ENCODE measurements at places on chromosomes 3 and 15.

GRCh38 chr3:71119171-71119570 lies 464.4 kb downstream of the FOXP1 start:
- no peak for DNase-seq

DNA sequence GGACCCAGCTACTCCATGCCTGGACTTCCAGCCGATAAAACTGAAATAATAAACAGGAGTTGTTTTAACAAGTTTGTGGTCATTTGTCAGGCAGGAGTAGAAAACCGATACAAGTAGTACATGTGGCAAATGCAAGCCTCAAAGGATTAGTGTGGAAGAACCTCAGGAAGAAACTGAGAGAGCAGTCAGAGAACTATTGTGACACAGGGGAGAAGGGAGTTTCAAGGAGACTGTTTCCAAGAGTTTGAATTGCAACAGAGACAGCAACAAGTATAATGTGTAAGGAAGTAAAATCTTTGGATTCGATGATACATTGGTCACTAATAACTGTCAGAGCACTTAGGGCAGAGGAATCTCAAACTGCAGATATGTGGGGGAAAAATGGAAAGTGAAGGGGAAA lies 450.6 kb upstream of the ARHGEF26 start:
- DNase-seq: no peak

GRCh38 chr15:40365016-40365415 lies 7.0 kb downstream of the DISP2 start:
- DNase-seq: no peak

- DNase-seq: no peak
Measured at GRCh38 chr3:17942856-17943255, 200.4 kb upstream of the TBC1D5 start.

DNA sequence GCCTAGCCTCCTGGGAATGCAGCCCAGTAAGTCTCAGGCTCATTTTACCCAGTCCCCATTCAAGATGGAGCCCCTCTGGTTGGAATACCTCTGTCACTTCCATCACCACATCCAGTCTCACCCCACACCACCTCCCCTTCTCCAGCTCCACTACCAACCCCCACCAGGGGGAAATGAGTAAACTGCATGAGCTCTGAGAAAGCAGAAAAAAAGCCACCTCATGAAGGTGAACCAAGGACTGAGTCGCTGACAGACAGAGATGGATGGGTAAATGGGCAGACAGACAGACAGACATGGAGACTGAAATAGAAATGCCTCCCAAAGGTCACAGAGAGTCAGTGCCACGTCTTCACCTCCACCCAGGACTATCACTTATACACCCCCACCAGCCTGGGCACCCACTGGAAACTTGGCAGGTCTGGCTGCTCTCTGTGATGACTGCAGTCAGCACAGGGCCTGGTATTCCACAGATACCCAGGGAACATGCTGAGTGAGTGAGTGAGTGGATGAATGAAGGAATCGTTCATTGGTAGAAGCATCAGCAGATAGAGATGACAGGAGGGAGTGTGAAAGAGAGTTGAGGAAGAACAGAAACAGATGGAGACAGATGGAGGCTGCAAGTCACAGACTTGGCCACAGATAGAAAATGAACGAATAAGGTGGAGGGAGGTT lies 4.9 kb upstream of the LOXL1 start:
- DNase-seq: no peak

DNA sequence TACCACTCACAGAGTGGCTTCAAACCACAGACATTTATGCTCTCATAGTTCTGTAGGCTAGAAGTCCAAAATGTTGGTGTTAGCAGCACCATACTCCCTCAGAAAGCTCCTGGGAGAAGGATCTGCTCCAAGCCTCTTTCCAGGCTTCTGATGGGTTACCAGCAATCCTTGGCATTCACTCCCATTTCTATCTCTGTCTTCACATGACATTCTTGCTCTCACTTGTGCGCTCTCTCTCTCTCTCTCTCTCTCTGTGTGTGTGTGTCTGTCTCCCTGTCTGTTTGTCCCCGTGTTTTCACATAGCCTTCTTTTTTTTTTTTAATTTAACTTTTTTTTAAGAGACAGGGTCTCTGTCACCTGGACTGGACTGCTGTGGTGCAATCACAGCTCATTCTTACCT lies 26.3 kb downstream of the CDAN1 start:
- no peak for DNase-seq

DNA sequence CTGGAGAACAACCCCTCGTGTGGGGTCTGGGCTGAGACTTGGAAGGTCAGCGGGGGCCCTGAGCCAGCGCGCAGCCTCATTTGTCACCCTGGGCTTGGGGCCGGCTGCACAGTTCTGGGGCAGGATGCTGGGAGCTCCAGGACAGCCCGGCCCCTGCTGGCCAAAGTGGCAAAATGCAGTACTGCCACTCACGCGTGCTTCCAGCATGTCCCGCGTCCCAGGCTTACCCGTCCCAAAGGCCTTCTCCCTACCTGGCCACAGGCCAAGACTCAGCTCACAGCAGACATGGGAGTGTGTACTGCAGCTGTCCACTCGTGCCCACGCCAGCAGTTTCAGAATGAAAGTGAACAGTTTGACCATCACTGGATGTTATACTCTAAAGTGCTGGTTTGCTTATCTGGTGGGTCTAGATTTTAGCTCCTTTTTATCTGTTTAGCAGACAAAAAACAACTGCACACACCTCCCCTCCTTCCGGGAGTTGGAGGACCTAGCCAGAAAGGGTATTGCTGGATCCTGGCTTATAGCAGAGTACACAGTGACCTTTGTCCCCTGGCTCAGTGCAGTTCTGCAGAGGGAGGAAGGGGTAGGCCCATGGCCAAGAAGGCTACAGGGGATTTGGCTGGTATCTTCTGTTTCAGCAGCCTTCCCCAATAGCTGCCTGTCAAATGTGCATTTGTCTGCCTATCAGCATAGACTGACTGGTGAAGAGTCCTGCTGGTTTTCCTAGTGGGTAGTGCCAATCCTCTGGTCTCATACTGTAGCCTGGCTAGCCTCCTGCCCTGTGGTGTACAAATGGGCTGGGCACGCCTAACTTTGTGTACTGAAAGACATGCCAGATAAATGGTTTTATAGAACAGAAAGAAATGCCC lies 23.2 kb upstream of the IP6K2 start:
- no peak for DNase-seq

DNA sequence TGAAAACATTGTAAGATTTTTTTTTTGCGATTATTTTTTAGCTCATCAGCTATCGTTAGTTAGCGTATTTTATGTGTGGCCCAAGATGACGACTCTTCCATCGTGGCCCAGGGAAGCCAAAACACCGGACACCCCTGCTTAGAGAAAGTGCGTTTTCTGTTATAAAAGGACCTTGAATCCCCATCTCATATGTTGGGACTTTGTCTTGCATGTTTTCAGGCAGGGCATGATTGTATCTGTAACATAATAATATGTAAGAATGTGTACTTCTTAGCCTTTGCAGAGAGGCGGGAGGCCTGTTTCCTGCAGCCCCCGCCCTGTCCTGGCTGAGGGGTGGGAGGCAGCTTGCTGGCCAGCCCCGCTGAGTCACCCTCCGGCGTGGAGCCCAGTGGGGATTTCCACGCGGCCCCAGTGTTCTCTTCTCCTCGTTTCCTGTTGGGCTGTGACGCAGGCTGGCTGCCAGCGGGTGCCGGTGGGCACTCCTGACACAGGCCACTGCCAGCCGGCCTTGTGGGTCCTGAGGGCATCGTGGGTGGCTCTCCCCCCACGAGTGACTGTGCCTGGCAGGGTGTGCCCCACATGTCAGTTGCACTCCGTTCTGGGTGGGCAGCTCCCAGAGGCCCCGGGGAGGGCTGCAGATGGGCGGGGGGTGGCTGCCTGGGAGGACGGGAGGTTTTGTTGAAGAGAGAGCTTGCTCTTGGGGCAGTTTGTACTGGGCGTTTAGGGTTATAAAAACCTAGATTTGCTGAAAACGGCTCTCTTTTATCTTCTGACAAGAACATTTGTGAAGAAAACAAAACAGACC lies 55.6 kb downstream of the SMAD3 start:
- no peak for DNase-seq

DNA sequence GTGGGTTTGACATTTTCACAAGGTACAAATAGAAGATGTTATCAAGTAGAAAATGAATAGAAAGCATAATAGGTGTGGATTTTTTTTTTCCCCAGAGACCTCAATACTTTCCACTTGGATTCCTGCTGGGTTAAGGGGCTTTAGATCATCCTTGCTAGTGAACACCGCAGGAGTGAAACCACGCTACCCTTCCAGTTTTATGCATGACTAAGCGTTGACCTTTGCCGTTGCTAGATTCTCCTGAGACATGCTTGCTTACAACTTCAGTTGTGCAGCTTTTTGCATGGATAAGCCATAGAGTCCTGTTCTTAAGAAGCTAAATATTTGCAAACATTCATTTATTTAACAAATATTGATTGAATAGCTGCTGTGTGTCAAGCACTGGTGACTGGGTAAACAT lies 299.7 kb upstream of the LMCD1 start:
- DNase-seq: no peak

- DNase-seq: no peak
Measured at GRCh38 chr3:118029049-118029448, 1005.6 kb downstream of the IGSF11 start.

- DNase-seq: no peak
Measured at GRCh38 chr3:20462226-20462625, 276.2 kb upstream of the SGO1 start.

DNA sequence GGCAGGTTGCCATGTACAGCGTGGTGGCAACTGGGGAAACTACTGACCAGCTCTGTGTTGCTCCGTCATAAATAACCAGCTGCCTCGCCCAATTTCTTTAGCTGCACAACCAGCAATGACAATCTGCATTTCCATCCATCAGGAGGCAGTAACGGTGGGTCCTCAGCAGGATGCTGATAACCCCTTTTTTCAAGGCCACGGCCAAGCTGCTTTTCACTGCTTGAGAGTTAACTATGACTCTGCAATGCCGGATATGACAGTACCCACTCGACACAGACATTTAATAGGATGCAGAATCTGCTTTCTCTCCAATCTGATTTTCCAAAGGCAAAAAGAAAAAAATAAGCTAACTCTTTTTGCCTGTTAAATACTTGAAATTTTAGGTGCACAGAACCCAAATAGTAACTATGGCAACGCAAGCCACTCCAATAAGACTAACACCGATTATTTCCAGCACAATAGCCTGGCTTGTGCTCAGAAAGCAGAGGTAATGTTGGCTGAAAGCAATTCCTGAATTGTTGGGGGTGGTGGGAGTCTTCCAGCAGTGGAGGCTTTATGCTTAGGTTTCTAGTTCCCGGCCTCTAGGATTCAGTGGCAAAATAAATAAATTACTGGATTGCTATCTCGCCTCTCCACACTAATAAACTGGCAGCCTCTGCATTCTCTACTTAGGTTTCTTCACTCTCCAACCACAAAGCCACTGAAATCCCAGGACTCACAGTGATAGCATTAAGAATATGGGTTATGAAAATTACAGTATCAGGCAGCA lies 31.2 kb upstream of the SRGAP3 start:
- DNase-seq: no peak

DNA sequence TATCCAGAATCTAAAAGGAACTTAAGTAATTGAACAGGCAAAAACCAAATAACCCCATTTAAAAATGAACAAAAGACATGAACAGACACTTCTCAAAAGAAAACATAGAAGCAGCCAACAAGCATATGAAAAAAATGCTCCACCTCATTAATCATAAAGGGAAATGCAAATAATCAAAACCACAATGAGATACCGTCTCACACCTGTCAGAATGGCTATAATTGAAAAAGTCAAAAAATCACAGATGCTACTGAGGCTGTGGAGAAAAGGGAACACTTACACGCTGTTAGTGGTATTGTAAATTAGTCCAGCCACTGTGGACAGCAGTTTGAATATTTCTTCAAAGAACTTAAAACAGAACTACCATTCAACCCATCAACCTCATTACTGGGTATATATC lies 220.7 kb downstream of the MEX3B start:
- DNase-seq: no peak

DNA sequence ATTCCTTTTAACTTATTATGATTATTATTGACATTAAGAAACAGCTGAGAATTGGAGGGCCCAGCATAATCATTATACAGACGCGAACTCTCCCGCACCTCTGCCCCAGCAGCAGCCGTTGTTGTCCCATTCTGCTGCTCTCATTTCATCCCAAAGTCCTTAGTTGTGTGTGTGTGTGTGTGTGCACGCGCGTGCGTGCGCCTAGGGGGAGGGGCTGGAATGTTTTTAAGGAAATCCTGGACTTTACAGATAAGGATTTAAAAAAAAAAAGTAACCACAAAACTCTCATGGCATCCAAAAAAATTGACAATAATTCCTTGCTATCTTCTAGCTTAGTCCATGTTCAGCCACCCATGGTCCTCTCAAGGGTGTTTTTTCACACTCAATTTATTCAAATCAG lies 134.2 kb downstream of the WNT7A start:
- no peak for DNase-seq

- no peak for DNase-seq
Measured at GRCh38 chr15:95875121-95875643, 455.3 kb upstream of the NR2F2 start.

DNA sequence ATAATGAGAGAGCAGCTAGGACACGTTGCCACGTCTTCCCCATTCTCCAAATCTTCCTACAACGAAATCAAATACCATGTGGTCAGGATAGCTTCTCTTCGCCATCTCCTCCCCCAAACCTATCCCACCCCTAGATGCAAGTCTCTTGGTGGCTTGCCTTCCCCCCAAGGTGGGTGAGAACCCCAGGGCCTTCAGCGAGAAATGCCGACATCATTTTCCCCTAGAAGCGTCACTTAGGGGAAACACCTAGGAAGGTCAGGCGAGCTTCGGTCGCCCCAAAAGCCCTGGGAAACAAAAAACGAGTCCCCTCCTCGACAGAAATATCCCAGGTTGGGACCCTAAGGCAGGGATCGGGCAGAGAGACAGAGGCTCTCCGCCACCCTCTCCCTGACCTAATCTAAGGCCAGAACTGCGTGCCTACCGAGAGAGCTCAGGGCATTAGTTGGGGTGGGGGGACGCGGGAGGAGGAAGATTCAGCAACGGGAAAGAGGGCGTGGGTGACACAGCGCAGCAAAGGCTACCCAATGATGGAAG lies 502 bp downstream of the DPH3 start:
- no peak for DNase-seq

GRCh38 chr3:194285850-194286197 lies 65.3 kb downstream of the CPN2 start:
- DNase-seq: no peak

- no peak for DNase-seq
Measured at GRCh38 chr3:121835465-121835801, 424 bp downstream of the EAF2 start.

DNA sequence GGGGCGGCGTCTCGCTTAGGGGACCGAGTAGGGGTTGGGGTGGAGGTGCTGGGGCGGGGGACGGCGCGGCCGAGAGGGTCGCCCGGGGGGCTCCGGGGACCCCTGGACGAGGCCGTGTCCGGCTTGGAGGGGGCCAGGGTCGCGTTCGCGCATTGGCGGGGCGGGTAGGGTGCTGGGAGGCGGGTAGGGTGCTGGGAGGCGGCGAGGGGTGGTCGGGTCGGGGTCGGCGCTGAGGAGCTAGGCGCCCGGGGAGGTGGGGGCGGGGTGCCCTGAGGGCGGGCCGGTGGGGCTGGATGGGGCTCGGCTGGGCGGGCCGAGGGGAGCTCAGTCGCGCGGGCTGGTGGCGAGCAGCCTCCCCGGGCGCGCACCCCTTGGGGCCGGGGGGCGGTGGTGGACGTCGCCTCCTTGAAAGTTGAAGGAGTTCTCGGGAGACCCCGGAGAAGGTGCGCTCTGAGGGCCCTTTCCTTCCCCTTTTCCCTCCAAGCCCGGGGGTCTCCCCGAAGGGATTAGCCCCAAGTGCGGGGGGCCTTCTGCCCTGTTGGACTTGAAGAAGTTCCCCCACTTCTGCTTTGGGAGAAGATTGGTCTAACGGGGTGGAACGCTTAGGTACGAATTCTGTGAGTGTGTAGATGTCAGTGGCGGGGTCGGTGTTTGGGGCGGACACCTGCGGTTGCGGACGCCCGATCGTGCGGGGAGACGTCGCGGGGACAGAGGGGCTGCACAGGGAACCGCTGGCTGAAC lies 543 bp downstream of the MEF2A start:
- DNase-seq: no peak
